Activated CD4-positive, CD25-positive, alpha-beta regulatory T cell (primary cell): ENCODE measurements at places on chromosomes 2 and 18.

GRCh38 chr2:120110062-120110362, 97.1 kb downstream of the EPB41L5 start:
- no peak for DNase-seq

GRCh38 chr18:26301681-26302080, 75.4 kb downstream of the TAF4B start:
- no peak for DNase-seq

- no peak for DNase-seq
Measured at GRCh38 chr2:46034535-46034934, 262.7 kb upstream of the EPAS1 start.

GRCh38 chr2:160507046-160507407, 13.4 kb upstream of the RBMS1 start:
- no peak for DNase-seq

DNA sequence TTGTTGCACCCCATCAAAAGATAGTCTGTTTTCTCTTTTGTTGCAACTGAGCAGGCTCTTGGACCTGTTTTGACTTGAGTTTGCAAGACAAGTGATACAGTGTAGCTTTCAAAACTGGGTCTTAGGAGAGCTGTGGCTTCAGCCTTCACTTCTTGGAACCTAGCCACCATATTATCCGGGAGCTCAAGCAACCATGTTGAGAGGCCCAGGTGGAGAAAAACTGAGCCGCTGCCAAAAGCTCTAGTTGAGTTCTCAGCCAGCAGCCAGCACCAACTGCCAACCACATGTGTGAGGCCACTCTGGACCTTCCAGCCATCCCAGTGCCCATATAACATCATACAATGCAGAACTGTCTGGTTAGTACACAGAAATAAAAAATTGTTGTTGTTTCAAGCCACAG, 5.4 kb downstream of the CACNB4 start:
- no peak for DNase-seq

- no peak for DNase-seq
Measured at GRCh38 chr18:74905247-74905646, 303.7 kb downstream of the PTGR3 start.

DNA sequence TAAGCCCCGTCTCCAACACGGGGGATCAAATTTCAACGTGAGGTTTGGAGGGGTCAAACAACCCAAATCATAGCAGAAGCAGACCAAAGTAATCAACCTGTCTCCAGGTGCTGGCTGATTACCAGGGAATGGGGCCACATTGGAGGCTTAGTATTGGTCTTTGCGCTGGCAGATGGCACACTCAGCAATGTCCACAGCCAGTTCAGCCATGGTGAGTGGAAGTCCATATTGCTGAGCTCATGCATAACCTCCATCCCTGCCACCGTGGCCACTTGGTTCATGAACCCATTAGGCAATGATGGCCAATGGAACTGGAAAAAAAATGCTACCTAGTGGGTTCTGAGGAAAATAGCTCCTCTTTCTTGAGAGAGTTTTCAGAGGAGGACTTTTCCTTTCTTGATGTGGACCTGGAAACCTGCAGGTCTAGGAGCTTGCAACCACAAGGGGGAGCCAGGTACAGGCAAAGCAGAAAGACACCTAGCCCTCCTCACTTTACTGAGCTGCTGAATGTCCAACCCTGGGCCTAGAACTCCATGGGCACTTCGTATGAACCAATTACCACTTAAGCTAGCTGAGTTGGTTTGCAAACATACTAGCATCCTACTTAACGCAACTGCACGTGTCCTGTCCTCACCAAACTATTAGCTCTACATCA, 128.0 kb upstream of the GYPC start:
- DNase-seq: peak; percentile 37

- no peak for DNase-seq
Measured at GRCh38 chr2:85978883-85979780, 90.3 kb upstream of the ST3GAL5 start.

DNA sequence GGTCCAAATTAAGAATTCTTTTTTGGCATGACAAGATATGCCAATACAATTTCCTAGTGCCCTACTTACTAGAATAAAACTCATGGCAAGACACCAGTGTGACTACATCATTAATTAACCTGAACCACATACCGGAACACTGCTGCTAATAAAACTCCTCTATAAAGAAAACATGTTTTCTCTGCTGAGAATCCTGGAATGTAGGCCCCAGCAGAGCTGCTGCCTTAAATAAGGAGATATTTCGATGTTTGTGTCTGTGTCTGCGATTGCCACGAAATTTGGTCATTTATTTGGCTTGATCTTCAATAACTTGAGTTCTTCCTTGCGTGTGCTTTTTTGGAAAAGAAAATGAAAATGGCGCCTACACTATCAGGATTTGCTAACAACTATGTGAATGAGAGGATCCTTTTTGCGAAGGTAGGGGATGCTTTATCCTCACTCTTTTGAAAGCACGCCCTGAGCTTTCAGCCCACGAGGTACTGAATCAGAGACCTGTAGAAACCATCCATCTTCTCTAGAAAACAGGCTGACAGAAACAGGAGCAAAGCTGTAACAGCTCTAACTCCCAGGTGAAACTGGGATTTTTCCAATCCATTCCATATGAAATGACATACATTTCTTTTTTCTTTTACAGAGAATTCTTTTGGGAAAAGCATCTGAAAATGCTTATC, 27.0 kb downstream of the KLF7 start:
- DNase-seq: no peak

DNA sequence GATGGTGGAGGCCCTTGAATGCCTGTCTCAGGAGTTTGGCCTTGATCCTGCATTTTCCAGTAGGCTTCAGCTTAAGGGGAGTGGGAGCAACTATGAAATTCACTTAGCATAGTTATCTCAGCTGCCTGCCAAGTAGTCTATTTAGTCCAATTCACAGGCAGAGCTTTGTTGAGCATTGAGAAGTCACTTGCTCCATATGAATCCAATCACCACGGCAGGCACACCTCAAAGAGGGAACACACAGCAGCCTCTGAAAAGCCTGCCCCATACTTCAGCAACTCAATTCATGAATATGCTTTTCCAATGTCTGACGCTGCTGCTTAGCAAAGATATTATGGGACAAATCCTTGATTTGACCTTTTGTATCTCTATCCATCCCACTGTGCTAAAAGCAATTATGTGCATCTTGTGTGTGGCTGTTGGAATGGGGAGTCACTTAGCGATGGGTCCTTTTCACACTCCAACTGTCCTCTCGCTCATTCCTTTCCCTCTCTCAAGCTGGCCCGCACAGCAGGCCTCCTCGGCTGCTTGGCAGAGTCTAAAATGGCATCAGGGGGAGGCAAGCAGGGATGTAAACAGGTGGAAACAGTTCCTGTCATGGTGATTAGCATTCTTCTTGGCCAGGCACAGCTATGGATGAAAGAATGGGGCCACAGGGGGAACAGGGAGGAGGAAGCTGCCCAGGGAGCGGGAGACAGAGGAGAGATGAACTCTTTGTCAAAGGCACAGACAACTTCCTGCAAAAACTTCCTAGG, 56.0 kb upstream of the LRPPRC start:
- no peak for DNase-seq

GRCh38 chr2:68974251-68974650, at the start of gene GKN1:
TSS of gene GKN1 (plus strand) at chr2:68974636. CDS start at chr2:68974678, 42 bp downstream.
- no peak for DNase-seq

GRCh38 chr18:74694436-74694835, 96.8 kb downstream of the ZNF407 start:
- DNase-seq: no peak

DNA sequence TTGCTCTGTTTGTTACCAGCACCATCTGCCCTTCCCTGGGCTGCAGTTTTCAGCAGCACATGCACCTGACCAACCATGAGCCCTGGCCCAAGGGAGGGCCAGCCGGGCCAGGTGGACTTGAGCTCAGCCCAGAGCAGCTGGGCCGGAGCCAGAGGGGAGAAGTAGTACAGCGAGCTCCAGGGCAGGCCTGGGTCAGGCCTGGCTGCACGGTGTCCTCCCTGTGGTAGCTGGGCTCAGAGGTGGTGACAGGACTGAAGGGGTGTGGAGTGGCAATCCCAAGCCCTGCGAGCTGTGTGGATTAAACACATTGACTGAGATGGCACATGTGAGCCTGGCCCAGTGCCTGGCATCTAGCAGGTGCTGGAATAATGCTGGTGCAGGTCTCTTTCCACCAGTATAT, 222.2 kb downstream of the GLI2 start:
- DNase-seq: no peak
